ENCODE measurements at places on chromosomes 5 and 9.

- peak; percentile 38 for DNase-seq
These were observed 19.9 kb upstream of the CPEB4 start for GRCh38 chr5:173868096-173868880.

DNA sequence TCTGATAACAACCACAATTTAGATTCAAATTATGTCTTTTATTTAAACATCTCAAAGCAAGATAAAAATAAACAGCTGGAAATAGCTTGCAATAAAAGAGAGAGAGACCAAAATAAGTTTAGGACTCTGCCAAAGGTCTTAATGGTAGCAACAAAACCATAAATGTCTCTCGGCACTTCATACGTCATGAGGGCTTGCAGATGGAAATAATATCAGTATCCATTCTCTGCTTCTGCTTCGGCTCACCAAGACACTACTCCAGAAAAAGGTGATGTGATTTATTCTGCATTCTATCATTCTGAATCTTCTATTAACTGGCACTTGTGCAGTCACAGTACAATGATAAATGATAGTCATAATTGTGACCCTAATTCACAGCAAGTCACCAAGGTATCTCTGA, 56.1 kb downstream of the EBF1 start:
- DNase-seq, result no peak

DNA sequence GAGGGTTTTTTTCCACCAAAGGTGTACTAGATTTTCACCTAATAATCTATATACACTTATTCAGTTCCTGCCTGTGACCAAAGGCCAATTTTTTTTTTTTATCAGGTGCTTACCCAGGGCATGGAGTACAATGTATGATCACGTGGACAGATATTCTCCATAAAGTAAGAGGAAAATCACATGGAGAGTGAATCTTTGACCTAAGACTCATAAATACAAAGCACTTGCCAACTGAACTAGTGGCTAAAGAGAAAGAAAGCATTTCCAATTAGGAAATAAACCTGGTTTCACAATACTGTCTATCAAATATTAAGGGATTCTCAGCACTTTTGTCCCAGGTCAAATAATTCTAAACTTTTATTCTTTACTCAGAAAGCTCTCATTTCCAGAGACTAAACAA, 33.0 kb upstream of the CEP120 start:
- no peak for DNase-seq

DNA sequence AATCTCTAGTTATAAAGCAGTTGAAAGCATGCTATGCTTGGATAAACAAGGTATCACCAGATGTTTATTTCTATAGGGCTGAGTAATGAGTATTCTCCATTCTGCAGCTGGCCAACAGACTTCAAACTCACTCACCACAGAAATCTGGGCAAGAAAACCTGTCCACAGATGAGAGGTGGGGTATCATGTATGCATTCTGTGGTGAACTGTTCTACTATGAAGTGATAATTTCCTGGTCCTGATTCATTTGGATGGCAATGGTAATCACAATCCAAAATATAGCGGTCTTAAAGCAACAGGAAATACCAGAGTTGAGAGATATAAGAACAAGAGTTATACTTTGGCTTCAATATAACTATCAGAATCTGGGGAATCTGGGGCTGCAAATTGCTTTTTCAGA, 65.9 kb upstream of the EFNA5 start:
- DNase-seq, result no peak

DNA sequence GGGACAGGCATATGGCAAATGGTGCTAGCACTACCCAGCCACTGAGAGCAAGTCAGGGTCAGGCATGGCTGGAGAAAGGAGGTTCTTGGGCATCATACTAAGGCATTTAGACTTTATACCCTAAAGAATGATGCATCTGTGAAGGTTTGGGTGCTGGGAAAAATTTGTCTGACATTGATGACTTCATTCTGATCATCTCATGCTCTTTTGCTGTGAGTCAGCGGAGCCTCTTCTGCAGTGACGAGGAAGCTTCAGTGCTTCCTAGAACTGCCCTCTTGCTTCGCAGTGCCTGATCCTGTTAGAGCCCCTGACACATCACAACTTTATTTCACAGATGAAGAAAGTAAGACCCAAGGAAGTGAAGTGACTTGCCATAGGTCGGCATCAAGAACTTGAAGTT, 266.6 kb upstream of the GAS1 start:
- no peak for DNase-seq

Data from NT2/D1 (cell line).